C1 segment of cervical spinal cord (tissue), 14 donors: ENCODE measurements at places on chromosomes 4 and X.

DNA sequence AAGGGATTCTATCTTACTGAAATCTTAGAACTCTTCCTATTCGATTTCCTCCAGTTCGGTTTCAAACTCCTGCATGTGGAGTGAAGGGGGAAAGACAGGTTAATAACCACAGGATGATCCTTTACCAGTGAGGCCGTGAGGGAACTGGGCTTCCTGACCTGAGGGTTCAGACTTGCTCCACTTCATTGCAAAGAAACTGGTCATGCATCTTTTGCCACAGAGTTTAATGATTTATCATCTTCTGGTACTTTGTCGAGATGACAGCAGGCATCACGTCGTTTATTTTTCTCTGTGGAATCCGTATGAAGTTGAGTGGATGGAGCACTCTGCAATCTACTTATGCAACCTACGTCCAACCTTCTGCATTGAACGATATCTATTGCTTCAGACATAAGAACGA lies 145.9 kb upstream of the NLGN4X start:
- no peak for DNase-seq

GRCh38 chr4:94175553-94176261 lies 32.0 kb upstream of the SMARCAD1 start:
- DNase-seq: no peak

DNA sequence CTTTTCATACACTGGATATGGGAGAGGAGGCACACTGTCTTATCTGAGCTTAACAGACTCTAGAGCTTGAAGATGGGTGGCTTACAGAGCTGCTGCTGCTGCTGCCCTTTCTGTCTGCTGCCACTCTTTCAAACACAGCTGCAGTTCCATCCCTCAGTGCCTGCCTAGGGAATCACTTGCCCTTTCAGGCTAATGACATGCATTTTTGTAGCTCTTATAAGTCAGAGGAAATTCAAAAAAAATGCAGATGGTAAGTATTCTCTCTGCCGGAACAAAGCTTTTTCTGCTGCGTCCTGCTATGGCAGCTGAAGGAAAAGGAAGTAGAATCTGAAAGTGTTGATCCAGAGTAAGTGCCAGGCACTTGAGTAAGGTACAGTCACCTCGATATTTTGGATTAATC lies 460.4 kb upstream of the DIAPH2 start:
- no peak for DNase-seq

- peak; percentile 31 for DNase-seq
Measured at GRCh38 chr4:6390356-6390755, 82.1 kb downstream of the PPP2R2C start.

GRCh38 chr4:20217951-20218350 lies 33.8 kb upstream of the SLIT2 start:
- no peak for DNase-seq

DNA sequence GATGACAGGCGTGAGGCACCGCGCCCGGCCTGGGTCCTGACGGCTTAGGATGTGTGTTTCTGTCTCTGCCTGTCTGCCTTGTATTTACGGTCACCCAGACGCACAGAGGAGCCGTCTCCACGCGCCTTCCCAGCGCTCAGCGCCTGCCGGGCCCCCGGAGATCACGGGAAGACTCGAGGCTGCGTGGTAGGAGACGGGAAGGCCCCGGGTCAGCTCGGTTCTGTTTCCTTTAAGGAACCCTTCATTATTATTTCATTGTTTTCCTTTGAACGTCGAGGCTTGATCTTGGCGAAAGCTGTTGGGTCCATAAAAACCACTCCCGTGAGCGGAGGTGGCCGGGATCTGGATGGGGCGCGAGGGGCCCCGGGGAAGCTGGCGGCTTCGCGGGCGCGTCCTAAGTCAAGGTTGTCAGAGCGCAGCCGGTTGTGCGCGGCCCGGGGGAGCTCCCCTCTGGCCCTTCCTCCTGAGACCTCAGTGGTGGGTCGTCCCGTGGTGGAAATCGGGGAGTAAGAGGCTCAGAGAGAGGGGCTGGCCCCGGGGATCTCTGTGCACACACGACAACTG lies 1.3 kb downstream of the SHOX start:
- DNase-seq: no peak

DNA sequence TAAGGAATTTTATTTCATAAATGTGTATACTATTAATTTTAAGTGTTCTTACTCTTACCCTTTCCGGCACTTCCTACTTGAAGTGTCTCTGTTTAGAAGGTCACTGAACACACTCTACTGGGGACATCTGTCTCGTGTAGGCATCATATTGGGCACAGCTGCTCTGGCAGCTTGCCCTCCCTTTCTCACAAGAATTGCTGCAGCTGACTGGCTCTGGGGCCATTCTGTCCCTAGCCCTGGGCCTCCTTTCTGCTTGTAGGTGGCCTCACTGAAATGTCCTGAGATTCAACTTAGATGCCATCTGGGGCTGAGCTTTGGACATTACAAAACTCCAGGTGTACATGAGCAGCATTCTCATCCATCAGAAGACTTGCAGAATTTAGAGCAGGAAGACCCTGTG lies 49.6 kb downstream of the SMAD1 start:
- peak; percentile 28 for DNase-seq

GRCh38 chr4:6955261-6955911 lies 45.8 kb downstream of the TBC1D14 start:
- no peak for DNase-seq

- no peak for DNase-seq
Measured at GRCh38 chrX:40581336-40581920, 658 bp downstream of the ATP6AP2 start.

GRCh38 chr4:141914746-141915145 lies 278.4 kb downstream of the IL15 start:
- DNase-seq: no peak

DNA sequence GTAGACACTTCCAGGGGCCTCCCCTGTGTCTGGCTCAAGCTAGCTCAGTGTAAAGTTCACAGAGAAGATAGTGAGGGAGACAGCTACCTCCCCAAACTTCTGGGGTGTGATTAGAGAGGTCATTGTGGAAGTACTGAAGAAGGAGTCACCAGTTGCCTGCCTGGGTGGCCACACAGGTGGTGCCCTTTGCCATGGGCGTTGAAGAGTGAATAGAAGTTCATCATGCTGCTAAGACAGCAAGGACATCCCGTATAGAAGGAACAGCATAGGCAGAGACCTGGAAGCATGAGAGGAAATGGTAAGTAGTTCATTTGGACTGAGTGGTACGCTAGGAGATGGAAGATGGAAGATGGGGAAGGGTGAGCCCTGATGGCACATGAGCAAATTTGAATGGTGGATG lies 110.1 kb downstream of the PJA1 start:
- DNase-seq: no peak

- DNase-seq: no peak
Measured at GRCh38 chrX:28802625-28803024, 215.4 kb downstream of the IL1RAPL1 start.

DNA sequence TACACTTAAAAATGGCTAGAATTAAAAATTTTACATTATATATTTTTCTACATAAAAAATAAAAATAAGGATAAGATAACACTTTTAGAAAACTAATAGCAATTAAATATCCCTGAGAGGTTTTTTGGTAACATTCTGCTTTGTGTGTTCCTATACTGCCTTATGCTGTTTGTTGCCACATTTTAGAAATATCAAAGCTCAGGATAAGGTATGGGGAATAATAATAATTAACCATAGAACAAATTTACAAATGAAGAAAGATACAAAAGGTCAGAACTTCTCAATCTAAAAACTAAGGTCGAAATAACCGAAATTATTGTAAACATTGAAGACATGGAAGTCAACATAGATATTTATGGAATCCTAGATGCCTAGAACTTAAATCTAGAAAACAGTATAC lies 71.4 kb downstream of the COX7B2 start:
- no peak for DNase-seq

- no peak for DNase-seq
Measured at GRCh38 chr4:40718586-40718985, 31.2 kb upstream of the NSUN7 start.

GRCh38 chr4:83378419-83378818 lies 43.8 kb upstream of the HPSE start:
- DNase-seq: no peak

GRCh38 chr4:19711871-19712270 lies 539.8 kb upstream of the SLIT2 start:
- DNase-seq: no peak

DNA sequence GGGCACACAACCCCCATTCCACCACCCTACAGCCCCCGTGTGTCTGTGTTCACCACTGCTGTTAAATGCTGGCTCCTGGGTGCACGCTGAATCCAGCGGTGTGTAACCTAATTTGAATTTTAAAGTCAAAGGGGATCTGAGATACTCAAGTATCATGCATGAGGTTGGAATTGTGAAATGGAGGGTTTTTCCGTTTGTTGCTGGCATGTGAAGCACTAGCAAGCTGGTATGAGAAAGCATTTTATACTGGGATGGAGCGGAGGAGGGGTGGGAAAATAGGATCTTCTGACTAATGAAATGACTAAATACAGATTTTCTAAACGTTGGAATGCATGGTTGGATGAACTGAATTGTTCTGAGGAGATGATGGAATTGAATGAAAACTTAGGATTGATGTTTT lies 36.9 kb upstream of the FAT1 start:
- no peak for DNase-seq

- no peak for DNase-seq
Measured at GRCh38 chr4:142548491-142548890, 297.6 kb downstream of the INPP4B start.

DNA sequence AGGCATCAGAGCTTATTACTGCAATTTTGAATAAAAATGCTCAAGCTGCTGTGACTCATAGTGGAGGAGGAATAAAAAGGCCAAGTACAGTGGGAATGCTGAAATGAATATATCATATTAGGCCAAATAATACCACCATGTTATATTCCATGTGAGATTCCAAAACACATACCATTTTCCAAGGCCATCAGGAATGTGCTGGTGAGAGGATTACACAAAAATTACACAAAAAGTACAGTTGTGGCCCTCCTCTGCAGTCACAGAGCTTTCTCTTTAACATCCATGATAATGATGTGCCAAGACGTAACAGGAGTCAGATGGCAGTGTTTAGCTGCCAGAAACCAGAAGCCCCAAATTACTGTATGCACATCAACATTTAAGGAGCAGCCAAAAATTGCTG lies 153.5 kb downstream of the PCDH18 start:
- no peak for DNase-seq

GRCh38 chr4:40134206-40134917 lies 62.5 kb upstream of the RHOH start:
- no peak for DNase-seq

DNA sequence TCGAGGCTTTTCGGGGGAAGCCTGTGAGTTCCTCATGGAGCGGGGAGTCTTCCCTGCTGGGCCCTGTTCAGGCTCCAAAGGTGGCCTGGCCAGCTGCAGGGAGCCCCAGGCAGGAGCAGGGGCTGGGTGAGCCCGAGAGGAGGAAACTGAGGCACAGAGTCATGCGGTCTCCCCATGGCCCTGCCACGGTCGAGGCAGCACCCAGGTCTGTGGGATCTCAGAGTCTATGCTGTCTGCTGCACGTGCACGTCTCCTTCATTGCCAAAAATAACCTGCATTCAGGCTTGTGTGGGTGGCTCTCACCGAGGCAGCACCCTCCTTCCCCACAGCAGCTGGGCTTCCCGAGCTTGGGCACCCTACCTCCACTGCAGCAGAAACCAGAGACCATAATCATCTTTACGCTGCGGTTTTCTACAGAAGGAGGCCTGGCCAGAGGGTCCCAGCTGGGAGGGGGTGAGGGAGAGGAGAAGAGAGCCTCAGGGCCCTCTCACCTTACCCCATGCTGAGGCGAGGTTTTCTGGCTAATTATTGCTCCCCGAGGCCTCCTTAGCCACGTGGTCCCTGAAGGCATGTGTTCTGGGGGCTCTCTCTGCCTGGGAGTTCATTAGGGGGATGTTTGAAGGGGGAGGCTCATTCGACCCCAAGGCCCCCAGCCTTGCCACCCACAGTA lies 64.3 kb downstream of the CPZ start:
- DNase-seq: no peak

- DNase-seq: no peak
Measured at GRCh38 chrX:69097451-69098236, 67.6 kb downstream of the PJA1 start.

GRCh38 chr4:75172551-75172950 lies 239.6 kb downstream of the PARM1 start:
- no peak for DNase-seq

DNA sequence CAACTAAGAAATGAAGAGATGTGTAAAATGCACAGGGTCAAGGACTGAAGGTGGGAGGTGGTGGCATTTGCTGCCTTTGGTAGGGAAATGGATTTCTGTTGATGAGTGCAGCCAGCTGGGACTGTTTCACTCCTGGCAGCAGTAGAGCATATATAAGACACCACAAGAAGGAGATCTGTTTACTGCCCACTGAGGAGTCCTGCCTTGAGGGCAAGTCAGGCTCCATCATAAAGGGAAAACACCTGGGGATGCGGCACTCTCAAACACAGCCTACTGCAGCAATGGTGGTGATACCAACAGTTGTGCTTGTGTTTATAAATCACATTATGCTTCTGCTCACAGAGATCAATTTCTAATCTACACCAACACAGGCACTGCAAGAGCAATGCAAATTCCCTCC lies 222.1 kb downstream of the TACR3 start:
- DNase-seq: no peak
